SIG-M5 (cell line): ENCODE measurements at places on chromosomes 5 and 9.

DNA sequence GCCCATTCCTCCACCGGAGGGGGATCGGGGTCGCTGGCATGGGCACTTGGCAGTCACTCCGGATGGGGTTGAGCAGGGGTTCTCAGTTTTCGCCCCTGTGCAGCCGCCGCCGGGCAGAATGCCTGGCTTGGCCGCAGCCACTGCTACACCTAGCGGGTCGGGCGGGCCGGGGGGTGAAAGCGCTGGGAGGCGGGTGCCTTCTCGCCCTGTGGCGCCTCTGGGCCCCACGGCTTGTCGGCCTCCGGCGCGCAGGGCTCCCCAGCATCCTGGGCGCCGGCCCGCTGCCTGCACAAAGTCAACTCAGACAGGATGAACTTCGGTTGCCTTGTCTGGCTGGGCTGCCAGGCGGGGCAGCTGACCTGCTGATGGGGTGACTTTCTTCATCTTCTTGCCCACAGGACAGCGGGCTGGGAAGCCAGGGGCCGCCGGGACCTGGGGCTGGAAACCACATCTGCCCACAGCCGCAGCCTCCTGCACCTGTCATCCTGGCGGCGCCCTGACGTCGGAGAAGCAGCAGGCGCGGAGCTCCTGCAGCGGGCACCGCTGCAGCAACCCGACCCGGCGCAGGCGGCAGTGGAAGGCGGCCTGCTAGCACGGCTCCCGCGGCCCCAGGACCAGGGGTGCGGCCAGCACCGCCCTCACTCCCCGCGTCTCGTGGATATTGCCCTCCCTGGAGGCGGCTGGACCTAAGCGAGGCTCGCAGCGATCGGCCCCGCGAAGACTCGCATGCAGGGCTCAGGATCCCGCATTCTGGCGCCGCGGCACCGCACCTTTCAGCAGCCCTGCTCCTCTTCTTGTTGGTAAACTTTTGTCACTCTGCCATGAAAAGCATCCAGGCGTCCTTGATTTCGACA, 1.3 kb upstream of the ANKRD18A start:
- no peak for DNase-seq

- DNase-seq, result no peak
Measured at GRCh38 chr5:127634007-127634406, 14.9 kb upstream of the CTXN3 start.

- no peak for DNase-seq
Measured at GRCh38 chr9:8877753-8878494, 1078.3 kb upstream of the DMAC1 start.

DNA sequence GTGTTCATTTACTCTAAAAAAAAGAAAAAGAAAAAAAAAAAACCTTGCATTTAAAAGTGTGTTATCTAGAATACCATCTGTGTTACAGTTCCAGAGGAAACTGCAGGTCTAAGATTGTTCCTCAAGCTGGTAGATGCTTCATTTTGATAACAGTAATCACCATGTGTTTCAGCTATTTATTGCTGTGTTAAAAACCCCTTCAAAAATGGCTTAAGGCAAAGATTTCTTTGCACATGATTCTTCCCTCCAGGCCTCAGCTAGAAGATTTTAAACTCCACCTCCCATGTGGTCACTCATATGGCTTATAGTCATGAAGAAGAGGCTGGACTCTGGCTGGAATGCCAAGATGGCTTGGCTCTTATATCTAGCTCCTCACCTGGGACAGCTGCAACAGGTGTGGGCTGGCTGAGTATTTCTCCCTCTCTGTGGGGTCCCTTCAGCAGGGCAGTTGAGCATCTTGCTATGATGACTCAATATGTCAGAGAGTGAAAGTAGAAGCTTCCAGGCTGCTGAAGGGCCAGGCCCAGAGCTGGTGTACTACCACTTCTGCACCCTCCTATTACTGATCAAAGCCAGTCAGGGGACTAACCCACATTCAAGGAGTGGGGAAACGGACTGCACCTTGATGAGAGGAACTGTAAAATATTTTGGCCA, 920.4 kb upstream of the DMAC1 start:
- DNase-seq, result no peak

DNA sequence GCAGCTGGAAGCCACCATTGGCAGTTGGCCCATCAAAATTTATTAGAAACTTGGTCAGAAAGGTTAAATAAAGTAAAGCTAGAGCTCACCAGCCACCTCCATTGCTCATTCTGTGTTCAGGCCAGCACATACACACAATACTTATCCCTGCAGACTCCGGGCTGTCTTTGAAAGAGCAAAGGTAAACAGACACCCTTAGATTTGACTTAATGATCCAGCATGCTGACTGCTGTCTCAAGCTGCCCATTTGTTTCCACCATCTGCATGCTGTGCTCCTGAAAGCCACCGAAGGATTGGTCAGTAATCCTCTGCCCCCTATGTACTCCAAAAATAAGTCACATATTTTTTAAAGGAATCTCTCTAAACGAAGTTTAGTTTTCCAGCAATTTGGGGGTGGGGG, 1059.8 kb upstream of the DMAC1 start:
- DNase-seq, result no peak

- DNase-seq, result no peak
Measured at GRCh38 chr9:123866497-123866896, 63.4 kb downstream of the DENND1A start.

GRCh38 chr9:89613912-89614892, 9.4 kb downstream of the GADD45G start:
- DNase-seq, result no peak

DNA sequence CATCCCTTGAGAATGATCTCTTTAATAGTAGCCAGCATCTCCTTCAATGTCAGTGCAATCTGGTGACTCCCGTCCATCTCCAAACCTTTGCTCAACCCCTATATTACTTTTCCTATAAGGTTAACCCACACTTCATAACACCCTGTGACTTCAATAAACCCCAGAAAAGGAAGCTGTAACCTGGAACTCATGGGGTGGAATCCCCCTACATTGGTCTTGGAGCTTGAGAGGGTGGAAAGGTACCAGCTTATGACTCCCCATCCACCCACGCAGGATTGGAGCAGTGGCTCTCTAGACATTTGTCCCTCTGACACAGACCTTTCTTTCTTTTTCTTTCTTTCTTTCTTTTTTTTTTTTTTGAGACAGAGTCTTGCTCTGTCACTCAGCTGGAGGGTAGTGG, 54.7 kb upstream of the ZFR start:
- DNase-seq, result no peak

DNA sequence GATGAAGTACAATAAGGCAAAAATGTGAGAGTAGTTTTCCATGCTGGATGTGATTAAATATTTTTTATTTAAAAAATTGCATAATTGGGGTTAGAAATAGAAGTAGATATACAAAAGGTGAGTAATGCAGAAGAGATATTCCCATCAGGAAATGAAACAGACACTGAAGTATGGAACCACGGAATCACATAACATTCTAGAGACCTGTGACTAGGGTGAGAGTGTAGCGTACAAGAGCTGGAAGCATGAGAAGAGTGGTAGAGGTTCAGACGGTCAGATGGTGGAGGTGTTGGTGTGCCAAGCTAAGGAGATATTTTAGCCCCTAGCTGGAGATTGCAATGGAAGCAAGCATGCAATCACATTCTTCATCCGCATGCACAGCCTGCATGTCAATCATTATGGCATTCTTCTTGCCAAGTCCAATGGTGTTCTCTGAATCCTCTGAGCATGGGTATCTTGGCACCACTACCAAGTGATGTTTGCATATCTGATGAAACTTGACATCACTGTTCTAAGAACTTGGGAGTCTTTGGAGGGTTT, 587.8 kb downstream of the PSAT1 start:
- no peak for DNase-seq

GRCh38 chr5:33276628-33276950, 164.2 kb upstream of the TARS1 start:
- no peak for DNase-seq

GRCh38 chr5:14523243-14524034, 58.2 kb upstream of the OTULINL start:
- DNase-seq, result no peak

DNA sequence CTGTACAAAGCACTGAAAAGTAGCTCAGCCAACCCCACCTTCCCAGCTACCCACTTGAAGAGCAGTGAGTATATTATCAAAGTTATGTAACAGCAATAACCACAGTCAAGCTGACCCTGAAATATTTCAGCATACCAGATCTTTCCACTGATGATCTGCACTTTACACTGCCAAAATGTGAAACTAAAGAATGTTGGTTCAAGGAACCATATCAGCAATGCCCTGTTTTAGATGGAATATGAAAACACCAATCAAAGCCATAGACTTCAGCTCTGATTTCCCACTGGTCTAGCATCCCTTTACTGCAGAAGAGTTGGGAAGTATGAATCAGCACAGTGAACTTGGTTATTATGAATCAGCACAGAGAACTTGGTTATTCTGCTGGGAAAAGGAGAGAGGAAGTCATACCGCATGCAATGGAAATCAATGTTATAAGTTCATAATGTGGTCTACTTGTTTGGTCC, 20.0 kb downstream of the CEMIP2 start:
- DNase-seq, result no peak

DNA sequence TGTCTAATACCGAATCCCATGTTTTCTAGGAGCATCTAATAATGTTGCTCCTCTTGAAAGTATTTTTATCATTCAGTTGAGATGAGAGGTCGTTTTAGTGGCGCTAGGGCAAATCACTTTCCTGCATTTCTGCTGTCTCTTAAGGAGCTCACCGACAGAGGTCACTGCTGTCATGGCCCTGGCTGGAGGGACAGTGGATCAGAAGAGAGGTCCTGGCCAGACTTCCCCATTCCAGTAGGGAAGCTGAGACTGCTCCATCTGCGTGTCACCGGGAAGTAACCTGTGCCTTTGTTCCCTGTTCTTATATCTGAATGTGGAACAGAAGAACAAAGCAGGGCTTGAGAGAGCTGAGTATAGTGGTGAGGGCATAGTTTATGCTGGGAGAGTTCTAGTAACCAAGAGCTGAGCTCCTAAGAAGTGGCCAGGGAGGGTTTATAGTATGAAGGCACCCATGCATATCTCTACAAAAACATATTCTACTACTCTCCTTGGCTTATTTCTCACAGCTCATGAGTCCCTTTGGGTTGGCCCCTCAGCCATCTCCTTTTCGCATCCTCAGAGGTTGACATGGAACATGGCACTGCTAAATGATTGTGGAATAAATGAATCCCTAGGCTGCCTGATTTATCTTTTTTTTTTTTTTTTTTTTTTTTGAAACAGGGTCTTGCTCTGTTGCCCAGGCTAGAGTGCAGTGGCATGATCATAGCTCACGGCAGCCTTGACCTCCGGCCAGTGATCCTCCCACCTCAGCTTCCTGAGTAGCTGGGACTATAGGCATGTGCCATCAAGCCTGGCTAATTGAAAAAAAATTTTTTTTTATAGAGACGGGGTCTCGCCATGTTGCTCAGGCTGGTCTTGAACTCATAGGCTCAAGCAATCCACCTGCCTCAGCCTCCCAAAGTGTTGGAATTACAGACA, 27.2 kb downstream of the ATP6V0E1 start:
- DNase-seq, result no peak

DNA sequence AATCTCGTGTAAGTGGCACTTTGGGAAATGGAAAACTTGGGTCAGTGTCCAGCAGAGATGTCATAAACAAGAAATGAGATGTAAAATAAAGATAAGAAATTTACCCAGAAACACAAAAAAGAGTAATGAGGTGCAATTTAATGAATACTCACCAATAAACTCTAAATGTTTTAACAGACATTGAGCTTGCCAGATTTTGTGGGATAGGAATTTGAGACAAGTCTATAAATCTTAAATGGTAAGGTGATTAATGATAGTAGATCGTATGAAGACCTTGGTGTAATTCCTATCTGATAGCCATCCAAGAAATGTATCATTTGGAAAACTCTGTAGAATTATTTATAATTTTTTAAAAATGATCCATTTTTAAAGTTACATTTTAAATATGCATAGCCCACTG, 682.4 kb downstream of the MAT2B start:
- no peak for DNase-seq

DNA sequence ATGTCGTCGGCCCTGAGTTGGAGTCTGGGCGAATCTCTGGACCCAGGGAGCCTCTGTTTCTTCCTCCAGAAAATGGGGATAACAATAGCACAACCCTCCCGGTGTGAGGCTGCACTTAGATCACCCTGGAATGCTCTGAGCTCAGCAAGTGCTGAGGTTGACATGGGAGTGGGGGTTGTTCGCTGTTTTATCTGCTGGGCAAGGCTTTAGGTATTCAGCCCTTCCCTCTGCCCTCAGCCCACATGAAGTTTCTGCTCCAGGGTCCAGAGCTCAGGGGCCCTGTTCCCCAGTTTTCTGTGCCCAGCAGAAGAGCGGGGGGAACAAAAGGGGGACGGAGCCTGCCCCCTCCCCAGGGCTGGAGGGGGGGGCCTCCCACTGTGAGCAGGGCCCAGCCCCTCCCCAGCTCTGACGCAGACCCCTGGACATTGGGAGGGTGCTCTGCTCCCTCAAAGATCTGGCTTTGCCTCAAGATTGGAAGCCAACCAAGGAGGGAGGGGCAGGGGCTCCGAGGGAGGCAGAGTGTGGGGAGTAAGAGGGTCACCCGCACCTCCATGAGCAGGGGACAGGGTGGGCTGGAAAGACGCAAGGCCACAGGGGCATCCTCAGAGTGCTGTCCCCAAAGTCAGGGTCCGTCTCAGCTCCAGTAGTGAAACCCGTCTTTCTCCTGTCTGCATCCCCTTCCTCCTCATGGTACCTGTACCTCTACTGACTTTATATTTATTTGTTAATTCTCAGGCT, 215.6 kb downstream of the C9orf50 start:
- no peak for DNase-seq

GRCh38 chr9:13013991-13014883, 239.4 kb downstream of the LURAP1L start:
- DNase-seq, result no peak

- no peak for DNase-seq
Measured at GRCh38 chr5:7754997-7755596, 95.8 kb downstream of the CFAP90 start.

DNA sequence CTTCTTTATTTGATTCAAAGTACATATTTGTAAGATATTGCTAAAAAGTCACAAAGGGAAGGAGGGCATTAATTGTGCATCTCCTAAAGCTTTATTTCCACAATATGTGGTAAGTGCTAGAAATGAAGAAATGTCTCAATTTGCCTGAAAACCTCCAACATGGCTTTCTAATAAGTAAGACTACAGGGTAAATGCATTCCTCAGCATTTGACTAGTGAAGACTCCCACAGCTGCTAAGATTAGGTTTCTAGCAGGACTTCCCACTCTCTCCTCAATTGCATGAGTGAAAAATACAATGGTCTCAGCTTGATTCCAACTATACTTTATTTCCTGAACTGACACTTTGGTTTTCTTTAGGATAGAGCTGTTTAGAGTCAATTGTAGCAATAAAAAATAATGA, 162.1 kb downstream of the ELAVL2 start:
- DNase-seq, result no peak

- DNase-seq, result no peak
Measured at GRCh38 chr5:40689438-40689837, 9.7 kb downstream of the PTGER4 start.

DNA sequence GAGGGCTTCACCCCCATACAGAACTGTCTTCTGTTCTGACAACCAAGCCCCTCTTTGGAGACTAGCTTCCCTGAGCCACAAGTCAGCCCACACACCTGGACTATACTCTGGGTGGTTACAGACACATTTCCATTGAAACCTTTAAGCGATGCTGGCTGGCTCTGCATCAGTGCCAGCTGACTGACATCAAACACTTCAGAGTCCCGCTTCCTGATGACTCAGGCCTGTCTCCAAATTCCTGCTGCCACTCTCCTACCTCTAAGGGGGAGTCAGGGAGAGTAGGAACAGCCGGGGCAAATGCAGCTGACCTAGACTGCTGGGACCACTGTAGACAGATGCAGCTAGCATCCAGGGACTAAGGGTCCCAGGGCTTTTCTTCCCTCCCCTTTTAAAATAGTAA, 59.4 kb downstream of the SIL1 start:
- DNase-seq, result no peak
